Left ventricle myocardium inferior (tissue), 1 donor: ENCODE measurements at places on chromosomes 13 and 19. TPM values are rescaled to one million over a fixed set of nuclear protein-coding genes. Genes with fewer than 3 reads are reported as not detected.
A peak's percentile ranks its signal among the peaks of the same experiment; 100 is the strongest.

Gene ZNF529
- 14.1 TPM for total RNA-seq

DNA sequence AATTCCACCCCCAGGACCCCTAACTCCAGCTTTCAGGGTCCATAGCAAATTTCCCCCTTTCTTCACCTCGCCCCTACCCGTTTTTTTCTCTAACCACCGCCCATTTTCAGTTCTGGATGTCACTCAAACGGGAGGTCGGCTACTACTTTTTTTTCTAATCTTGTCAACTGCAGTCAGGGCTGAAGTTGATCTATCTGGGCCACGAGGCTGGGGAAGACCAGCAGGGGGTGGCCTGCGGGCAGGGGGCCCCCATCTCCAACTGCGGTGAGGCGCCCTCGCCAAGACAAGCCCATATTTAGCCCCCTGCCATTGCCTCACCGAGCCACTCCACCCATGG is 748 bp downstream of the LHFPL6 start:
- H3K36me3 ChIP-seq = no peaks in the 10 kb centered on the region
- H3K27ac ChIP-seq = peak overlapping the region; percentile 95

DNA sequence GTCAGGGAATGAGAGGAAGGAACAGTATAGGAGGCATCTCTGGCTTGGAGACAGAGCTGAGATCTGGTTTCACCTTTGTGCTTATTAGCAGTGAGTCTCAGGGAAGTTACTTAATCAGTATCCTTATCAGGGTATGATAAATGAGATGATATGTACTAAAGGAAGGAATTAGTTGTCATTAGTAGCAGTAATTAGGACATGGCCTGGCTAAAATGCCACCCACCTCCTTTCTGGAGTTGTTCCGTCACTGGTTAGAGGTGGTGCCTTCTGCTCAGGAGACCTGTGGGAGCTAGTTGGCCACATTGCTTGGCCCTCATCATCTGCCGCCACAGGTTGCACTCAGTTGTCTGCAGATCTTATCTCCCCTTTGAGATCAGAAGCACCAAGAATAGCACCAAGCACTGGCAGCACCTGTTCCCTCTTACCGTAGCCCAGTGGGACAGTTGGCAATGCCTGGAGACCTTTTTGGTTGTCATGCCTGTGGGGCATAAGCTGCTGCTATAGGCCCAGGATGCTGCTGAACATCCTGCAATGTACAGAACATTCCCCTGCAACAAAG is 4.7 kb downstream of the GPATCH1 start:
- H3K27ac ChIP-seq = no peak overlapping the region
- no peak overlapping the region for H3K4me3 ChIP-seq
- peaks cover 28% of the 10 kb centered on the region for H3K36me3 ChIP-seq

GRCh38 chr19:46369817-46370216 is 22.9 kb downstream of the PPP5C start:
- H3K4me1 ChIP-seq = peaks cover 67% of the 10 kb centered on the region
- peaks cover 7% of the 10 kb centered on the region for H3K36me3 ChIP-seq
- DNase-seq = no peak
- H3K27ac ChIP-seq = no peak overlapping the region
- H3K27me3 ChIP-seq = no peaks in the 10 kb centered on the region

Gene PTPRH
- total RNA-seq = 1.1 TPM

DNA sequence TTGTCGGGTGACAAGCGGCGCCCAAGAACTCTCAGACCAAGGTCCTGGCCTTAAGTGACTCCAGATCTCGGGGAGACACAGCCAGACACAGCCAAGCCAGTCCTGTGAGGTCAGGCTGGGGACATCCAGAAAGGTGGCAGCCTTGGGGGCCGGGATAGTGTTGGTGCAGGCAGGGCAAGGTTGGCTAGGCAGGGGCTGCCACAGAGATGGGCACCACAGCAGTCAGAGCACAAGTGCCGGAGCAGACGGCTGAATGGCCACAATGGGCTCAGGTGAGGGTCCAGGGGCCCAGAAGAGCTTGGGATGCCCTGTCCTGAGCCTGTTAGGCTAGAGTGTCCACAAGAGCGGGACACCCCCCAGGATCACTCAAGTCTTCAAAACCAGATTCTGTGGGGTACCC is 32.2 kb downstream of the MAU2 start:
- DNase-seq = no peak
- no peak overlapping the region for H3K27ac ChIP-seq
- peaks cover under 1% of the 10 kb centered on the region for H3K4me1 ChIP-seq
- no peaks in the 10 kb centered on the region for H3K27me3 ChIP-seq
- no peak overlapping the region for H3K4me3 ChIP-seq
- H3K36me3 ChIP-seq = peaks cover 96% of the 10 kb centered on the region

DNA sequence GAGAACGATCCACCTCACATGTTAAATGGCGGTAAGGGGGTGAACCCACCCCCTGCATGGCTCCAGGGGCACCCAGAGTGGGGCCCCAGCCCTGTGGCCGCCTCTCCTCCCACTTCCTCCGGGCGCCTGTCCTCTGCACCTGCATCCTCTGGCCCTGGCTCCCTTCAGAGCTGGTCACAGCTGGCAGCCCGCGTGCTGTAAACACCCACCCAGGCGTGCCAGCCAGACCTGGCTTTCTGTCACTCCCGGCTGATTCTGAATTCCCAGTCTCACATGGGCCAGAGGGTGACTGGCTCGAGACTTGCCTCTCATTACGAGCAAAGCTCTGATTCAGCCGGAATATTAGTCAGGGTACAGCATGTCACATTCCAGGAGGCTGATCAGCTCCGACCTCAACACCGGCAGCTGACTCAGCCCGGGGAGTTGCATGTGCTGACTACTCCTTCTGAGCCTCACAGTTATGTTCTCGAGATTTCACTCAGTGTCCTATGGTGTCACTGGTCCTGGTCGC is 75.1 kb downstream of the GNG7 start:
- peak overlapping the region; percentile 85 for H3K27ac ChIP-seq
- H3K36me3 ChIP-seq = no peaks in the 10 kb centered on the region
- peak; percentile 77 for DNase-seq
- H3K27me3 ChIP-seq = no peaks in the 10 kb centered on the region

- H3K36me3 ChIP-seq = peaks cover 5% of the 10 kb centered on the region
- no peak overlapping the region for H3K4me3 ChIP-seq
- H3K27ac ChIP-seq = peak overlapping the region; percentile 90
- DNase-seq = no peak
- peaks cover 53% of the 10 kb centered on the region for H3K4me1 ChIP-seq
- H3K27me3 ChIP-seq = peaks cover 16% of the 10 kb centered on the region
Measured at GRCh38 chr19:33818411-33818810, 21.7 kb downstream of the KCTD15 start.

DNA sequence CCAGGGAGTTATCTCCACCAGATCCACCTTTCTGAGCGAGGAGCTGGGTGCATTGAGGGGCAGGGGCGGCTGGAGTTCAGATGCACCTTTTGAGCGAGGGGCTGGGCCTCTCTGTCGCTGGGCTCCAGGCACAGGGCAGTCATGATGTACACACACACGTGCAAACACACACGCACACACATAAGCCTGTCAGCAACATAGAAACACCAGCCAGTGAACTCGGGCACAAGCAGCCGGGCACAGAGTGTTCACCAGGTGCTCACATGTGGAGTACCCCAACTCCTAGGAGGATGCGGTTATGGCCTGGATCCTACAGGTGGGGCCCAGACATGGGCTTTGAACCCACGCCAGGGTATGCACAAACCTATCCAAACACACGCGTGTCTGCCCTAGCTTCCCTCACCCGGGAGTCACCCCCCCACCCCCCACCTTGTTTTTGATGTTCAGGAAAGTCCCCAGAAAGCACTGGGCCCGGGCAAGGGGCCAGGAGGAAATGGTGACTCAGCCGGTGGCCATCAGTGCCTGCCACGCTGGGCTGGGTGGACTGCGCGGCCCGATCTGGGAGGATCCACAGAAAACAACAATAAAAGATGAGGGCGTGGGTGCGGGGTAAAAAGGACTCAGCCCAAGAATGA is 13.3 kb downstream of the ARRDC2 start:
- H3K27me3 ChIP-seq = no peaks in the 10 kb centered on the region
- DNase-seq = peak; percentile 91
- H3K36me3 ChIP-seq = no peaks in the 10 kb centered on the region
- H3K4me3 ChIP-seq = peak overlapping the region; percentile 17

- no peak overlapping the region for H3K27ac ChIP-seq
- no peaks in the 10 kb centered on the region for H3K4me1 ChIP-seq
- no peaks in the 10 kb centered on the region for H3K36me3 ChIP-seq
- H3K4me3 ChIP-seq = no peak overlapping the region
Measured at GRCh38 chr19:28494461-28494860, 718.5 kb downstream of the UQCRFS1 start.

GRCh38 chr13:40348096-40348679 is 318.3 kb downstream of the FOXO1 start:
- no peak overlapping the region for H3K4me3 ChIP-seq
- H3K36me3 ChIP-seq = no peaks in the 10 kb centered on the region

Gene PDS5B
- 20.4 TPM for total RNA-seq

Gene C13orf42
- total RNA-seq = not detected

Gene ZNF221
- total RNA-seq = 3.7 TPM

Gene CEACAM1
- 3.4 TPM for total RNA-seq

DNA sequence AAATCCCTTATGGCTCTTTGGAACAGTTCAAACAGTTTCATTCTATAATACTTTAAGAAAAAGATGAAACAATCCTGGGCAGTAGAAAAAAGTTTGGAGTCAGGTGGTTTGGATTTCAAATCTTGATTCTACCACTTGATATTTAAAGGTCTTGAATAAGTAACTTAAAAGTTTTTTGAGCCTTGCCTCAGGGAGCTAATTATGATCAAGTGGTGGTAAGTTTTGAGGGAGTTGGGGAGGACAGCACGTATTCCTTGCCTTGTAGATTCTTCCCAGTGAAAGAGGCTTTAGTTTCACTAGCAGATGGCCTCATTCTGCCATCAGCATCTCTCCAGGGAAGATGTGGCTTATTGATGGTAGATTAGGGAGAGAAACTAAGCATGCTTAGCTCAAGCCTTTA is 168.4 kb upstream of the CSNK1A1L start:
- no peaks in the 10 kb centered on the region for H3K36me3 ChIP-seq
- no peak overlapping the region for H3K4me3 ChIP-seq
- H3K27me3 ChIP-seq = no peaks in the 10 kb centered on the region
- H3K27ac ChIP-seq = no peak overlapping the region

Gene SLITRK6
- total RNA-seq = 0.93 TPM

- H3K27me3 ChIP-seq = no peaks in the 10 kb centered on the region
- peaks cover 4% of the 10 kb centered on the region for H3K4me1 ChIP-seq
- DNase-seq = no peak
Measured at GRCh38 chr13:26376430-26376829, 122.5 kb downstream of the CDK8 start.

- no peak overlapping the region for H3K27ac ChIP-seq
- no peak overlapping the region for H3K4me3 ChIP-seq
- H3K36me3 ChIP-seq = no peaks in the 10 kb centered on the region
- peaks cover 61% of the 10 kb centered on the region for H3K27me3 ChIP-seq
- no peak for DNase-seq
Measured at GRCh38 chr19:35346193-35347052, 1.3 kb upstream of the FFAR1 start.

DNA sequence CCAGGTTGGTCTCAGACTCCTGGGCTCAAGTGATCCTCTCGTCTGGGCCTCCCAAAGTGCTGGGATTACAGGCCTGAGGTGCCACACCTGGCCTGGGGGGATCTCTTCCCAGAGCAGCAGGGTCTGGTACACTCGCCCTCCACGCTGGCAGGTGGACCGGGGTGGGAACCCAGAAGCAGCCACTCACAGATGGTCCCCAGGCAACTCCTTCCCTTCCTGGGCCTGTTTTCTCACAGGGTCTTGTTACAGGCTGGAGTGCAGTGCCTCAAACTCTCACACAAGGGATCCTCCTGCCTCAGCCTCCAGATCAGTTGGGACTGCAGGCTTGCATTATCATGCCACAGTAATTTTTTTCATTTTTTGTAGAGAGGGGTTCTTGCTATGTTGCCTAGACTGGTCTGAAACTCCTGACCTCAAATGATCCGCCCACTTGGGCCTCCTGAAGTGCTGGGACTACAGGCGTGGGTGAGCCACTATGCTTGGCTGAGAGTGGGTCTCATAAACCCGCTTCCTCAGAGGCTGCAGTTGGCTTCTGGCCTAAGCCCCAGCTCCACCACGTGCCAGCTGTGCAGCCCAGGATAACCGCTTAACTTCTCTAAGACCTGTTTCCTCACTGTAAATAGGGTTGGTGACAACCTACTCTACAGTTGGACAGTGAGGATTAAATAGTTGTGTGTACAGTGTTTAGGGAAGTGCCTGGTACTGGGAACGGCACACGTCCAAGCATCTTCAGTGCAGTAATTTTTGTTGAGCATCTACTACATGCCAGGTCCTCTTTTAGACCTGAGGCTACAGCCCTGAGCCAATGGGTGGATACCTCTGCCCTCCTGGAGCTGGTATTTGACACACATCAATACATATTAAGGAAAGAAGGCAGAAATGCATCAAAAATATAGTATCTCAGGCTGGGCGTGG is 871 bp upstream of the CCER2 start:
- H3K27me3 ChIP-seq = peaks cover 19% of the 10 kb centered on the region
- no peak overlapping the region for H3K27ac ChIP-seq
- no peak overlapping the region for H3K4me3 ChIP-seq
- no peaks in the 10 kb centered on the region for H3K4me1 ChIP-seq
- peaks cover 15% of the 10 kb centered on the region for H3K36me3 ChIP-seq

Gene TINCR
- not detected for total RNA-seq

Gene TSHZ3
- 2.9 TPM for total RNA-seq

Gene KIR2DL4
- not detected for total RNA-seq

DNA sequence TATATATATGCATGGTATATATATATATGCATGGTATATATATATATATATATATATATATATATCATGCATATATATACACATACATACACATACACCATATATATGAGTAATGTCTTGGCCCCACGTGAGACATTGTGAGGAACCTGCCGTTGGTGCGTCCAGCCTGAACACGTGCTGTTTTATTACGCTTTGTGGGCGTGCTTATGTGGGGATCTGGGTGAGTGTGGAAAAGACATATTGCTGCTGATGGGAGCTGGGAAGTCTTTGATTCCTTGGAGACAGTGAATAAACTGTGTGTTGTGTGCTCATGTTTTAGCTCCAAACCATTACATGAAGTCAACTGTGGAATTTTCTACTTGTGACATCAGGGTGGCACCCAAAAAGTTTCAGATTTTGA is 28.9 kb downstream of the KCTD15 start:
- DNase-seq = no peak
- no peak overlapping the region for H3K4me3 ChIP-seq
- no peak overlapping the region for H3K27ac ChIP-seq
- H3K27me3 ChIP-seq = peaks cover 17% of the 10 kb centered on the region

Gene ZNF534
- 0.44 TPM for total RNA-seq

Gene NRTN
- total RNA-seq = 22.8 TPM

Gene ZNF570
- total RNA-seq = 7.9 TPM

DNA sequence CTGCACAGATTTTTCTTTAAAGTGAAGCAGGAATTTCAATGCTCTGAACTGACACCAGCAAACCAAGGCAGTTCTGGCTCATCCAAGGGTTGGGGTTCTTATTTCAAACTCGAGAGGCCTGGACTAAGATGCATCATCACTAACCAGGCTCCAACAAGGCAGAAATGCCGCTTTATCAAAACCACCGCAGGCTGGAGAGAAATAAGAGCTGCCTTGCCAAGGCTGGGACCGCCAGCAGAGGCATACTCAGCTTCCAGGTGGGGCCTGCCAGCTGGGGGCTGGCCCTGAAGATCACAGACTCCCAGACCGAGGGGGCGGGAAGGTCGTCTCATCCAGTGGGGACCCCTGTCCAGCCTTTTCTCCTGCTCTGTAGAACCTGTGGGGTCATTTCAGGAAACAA is 37.4 kb upstream of the GAS6 start:
- no peak overlapping the region for H3K4me3 ChIP-seq
- H3K36me3 ChIP-seq = no peaks in the 10 kb centered on the region
- H3K27ac ChIP-seq = no peak overlapping the region
- DNase-seq = no peak

Gene SHANK1
- total RNA-seq = 0.25 TPM
